ENCODE measurements at places on chromosomes 6 and 20.
A peak's percentile ranks its signal among the peaks of the same experiment; 100 is the strongest.

DNA sequence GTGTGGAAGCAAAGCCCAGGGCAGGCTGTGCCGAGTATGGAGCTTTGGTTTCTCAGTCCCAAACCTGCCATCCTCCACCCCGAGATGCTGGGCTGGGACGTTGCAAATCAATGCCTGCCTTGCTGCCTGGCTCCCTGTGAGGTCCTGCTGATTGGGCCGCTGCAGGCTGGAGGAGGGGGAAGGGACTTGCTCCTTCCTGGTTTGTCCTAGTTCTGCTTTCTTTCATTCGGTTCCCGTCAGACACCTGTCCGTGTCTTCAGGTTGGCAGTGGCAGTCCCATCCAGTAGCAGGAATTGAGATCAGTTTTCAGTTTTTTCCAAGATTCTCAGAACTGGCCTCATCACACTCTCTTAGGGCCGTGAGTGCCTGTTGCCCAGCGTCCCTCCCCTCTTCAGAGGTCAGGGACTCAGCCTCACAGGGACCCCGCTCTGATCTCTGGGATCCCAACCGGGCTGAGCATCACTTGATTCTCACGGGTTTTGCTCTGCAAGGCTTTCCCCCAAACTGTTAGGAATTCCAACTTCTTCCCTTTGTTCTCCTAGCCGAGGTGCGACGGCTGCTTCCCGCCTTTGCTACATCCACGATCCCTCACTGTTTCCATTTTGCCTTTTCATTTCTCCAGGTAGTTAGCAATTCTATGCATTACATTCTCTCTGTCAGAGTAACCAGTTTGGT lies 24.2 kb upstream of the TAGAP start:
- DNase-seq, result no peak

DNA sequence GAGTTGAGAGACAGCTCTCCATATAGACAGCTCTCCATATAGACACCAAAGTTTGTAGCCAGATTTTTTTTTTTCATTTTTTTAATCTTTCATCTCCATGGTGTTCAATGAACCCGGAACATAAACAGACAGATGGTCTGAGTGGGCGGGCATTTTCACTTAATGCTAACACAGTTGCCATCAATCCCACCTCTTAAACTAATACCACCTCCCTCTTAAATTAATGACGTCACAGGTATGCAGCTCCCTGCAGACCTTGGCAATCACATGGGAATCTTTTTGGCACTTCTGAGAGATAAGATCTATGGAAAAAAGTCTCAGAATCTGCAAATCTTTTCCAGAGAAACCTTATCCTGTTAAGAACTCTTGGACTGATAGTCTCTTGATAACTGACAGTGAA lies 43.2 kb downstream of the PFDN4 start:
- no peak for DNase-seq

DNA sequence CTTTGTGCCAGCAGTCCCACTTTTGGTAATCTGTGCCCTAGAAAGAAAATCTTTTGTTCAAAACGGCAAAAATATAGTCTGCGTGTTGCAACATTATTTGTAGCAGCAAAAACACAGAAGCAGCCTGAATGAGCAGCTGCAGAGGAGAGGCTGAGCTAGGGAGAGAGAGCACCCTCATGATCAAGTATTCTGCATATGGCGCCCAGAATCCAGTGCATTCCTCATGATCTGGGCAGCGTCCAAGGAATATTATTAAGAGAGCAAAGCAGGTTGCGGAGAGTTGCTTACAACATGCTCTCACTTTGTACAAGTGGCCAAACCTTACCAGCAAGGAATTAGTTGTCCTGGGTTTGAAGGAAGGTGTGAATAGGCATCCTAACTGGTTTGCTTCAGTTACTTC lies 25.9 kb downstream of the KIZ start:
- no peak for DNase-seq

DNA sequence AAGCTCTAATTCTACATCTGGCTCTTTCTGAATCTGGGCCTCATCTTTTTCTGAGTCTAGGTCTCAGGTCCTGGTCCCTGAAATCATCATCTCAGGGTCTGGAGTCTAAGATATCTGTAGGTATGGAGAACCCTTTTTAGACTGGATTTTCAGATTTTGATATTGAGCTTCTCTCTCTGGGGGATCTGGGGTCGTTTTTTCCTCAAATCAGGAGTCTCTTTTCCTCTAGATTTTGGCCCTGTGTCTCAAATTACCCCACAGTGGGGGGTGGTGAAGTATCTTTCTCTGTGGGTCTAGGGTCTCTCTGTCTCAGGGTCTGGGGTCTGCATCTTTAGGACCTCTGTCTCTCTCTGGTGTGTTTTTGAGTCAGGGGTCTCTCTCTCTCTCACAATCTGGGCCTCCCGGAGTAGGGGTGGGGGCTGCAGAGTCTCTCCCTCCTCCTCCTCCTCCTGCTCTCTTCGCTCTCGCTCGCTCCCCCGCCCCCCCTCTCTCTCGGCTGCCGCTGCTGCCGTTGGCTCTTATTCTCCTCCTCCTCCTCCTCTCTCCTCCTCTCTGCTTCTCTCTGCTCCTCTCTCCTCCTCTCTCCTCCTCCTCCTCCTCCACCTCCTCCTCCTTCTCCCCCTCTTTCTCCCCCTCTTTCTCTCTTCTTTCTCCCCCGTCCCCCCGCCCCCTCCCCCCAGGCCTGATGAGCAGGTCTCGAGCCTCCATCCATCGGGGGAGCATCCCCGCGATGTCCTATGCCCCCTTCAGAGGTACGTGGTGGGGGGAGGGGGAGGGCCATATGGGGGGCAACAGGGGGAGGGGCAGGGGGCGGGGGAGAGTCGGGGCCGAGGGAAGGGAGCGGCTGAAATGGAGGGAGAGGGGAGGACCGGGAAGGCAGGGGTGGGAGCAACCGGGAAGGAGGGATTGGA lies at the start of gene SYNGAP1:
Gene SYNGAP1, plus strand, starts transcription at position 486 of the 911 bp plus-strand sequence. Its CDS starts 200 bp downstream, at position 686.
- DNase-seq, result peak; percentile 31

- no peak for DNase-seq
Measured at GRCh38 chr6:34090529-34090928, 55.4 kb downstream of the GRM4 start.

DNA sequence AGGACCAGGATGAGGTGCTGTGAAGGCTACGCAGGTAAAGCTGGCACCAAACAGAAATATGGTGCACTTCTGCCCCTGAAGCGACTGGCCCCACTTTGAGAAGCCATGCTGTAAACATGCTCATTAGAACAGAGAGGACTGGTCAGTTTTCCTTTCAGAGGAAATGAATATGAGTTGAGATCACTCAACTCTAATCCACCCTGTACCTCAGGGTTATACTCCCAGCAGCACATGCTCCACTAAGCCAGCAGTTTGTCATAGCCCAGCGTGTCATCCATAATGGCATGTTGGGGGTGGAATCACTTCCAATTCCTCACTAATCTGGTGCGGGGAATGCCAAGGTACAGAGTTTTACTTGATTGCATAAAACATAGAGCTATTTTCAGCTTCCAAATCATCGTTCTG lies 98.1 kb downstream of the HIVEP2 start:
- DNase-seq, result no peak

- no peak for DNase-seq
Measured at GRCh38 chr6:16441262-16441661, 202.9 kb downstream of the GMPR start.

DNA sequence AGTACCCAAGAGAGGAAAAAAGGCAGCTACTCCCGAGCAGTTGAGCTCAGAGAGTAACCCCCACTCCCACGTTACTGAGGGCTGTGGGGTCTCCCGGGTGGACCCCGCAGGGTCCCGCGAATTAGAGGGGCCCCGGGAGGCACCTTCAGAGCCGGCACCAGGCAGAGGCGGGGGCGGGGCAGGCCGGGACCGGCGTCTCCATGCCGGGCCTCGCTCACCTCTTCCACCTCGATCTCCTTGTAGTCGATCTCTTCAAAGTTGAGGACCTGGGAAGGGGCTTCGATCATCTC lies 381 bp downstream of the MAP3K7 start:
- no peak for DNase-seq

- no peak for DNase-seq
Measured at GRCh38 chr6:150535151-150535804, 64.4 kb upstream of the PLEKHG1 start.

- no peak for DNase-seq
Measured at GRCh38 chr6:38459291-38459690, 180.4 kb downstream of the BTBD9 start.

DNA sequence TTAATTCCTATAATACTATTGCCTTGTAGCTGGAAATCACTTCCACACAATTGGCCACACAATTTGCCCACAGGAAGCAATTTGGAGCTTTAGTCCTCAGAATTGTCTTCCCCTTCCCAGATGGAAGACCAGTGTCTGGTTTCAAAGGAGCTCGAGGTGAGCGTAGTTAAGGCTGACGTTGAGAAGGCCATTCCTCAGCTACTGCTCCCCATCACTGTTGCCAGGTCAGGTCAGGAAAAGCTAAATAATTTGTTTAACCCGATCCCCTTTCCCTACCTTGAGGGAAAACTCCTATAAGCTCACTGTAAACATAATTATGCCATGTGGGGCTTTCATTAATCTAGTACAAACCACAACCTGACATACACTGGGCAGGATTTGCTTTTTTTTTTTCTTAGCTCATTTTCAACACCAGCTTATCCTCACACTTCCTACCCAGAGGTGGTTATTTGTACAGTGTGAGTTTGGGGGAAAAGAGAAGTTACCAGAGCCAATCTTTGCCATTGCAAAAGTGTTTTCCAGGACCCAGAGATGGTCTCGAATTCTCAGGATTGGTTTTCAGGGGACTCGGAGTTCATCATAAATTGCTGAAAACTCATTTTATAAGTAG lies 242.7 kb downstream of the CLIC5 start:
- no peak for DNase-seq

- DNase-seq, result no peak
Measured at GRCh38 chr20:38840894-38841470, 35.5 kb downstream of the PPP1R16B start.

GRCh38 chr20:46142124-46142523 lies 24.0 kb downstream of the CD40 start:
- no peak for DNase-seq

GRCh38 chr20:14758356-14758755 lies 420.9 kb upstream of the FLRT3 start:
- DNase-seq, result no peak

GRCh38 chr6:82085701-82086100 lies 161.8 kb downstream of the IBTK start:
- DNase-seq, result no peak

GRCh38 chr6:132865364-132865763 lies 51.0 kb downstream of the RPS12 start:
- DNase-seq, result no peak

DNA sequence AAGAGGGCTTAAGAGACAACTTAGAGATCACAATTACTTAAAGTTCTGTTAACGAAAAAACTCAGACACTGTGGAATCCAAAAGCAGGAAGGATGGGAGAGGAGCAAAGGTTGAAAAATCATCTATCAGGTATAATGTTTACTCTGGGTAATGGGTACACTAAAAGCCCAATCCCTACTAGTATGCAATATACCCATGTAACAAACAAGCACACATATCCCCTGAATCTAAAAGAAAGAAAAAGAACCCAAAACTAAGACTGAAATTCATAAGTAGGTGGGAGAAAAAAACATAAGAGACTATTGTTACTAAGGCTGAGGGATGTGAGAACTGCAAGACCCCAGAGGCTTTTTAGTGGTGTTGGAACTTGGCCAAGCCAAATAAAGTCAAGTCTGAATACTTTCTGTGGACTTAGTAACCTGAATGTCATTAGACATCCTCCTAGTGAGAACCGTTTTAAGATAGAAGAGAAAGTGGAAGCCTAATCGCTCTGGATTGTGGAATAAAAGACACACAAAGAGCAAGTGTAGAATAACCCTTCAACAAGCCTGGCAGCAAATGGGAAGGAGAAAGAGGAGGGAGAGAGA lies 189.4 kb upstream of the RNF217 start:
- DNase-seq, result no peak

- no peak for DNase-seq
Measured at GRCh38 chr6:114260810-114261209, 82.0 kb downstream of the HS3ST5 start.

- DNase-seq, result no peak
Measured at GRCh38 chr6:30544666-30545272, 11.5 kb downstream of the GNL1 start.
